ENCODE measurements at places on chromosomes 4 and X.

GRCh38 chr4:126799416-126799815 lies 833.3 kb upstream of the INTU start:
- no peak for DNase-seq

DNA sequence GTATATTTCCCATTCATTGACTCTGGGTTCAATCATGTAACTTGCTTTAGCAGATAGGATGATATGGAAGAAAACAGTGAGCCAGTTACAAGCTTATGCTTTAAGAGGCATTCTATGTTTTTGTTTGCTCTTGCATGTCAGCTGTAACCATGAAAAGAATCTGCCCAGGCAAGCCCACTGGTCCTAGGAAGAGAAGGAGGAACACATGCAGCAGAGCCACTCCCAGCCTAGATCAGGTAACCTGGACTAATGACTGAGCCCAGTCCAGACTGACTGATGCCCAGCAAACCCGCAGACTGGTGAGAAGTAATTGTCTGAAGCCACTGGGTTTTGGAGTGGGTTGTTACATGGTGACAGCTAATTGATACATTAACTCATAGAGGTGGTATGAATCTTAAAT lies 167.9 kb downstream of the COL4A6 start:
- DNase-seq: no peak

GRCh38 chrX:24435060-24435459 lies 30.0 kb upstream of the PDK3 start:
- no peak for DNase-seq

DNA sequence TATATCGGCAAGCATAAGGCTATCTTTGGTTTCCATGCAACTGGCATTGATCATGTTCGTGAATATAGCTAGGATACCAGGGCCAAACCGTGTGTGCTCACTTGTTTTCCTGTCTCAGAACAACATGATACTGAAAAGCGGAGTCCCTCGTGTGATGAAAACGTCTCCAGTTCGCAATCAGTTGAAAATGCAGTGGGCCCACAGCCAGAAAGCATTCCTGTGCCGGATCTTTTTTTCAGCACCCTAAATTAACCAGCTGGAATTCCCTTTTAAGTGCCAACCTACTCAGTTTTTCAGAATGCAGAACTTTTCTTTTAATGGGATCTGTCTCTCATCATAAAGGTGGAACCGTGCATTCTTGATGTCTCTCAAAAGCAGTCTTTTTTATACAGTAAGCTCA lies 130.8 kb upstream of the FRG1 start:
- DNase-seq: no peak

DNA sequence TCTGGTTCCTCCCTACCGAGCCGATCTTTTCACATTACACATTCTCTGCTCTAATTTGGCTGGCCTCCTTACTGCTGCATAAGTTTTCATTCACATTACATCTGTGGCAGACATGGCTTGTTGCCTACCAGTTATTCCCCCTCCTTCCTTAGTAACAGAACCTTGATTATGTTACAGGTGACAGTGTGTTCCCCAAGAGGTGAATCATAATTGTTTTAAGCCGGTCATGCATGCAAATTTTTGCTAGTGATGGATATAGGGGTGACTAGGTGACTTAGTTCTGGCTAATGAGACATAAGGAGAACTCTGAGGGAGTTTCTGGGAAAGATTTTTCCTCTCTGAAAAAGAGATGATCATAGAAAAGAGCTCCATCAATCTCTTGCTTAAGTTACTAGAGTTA lies 8.4 kb upstream of the LAMP2 start:
- DNase-seq: no peak

GRCh38 chrX:93585661-93586060 lies 87.7 kb downstream of the NAP1L3 start:
- no peak for DNase-seq

DNA sequence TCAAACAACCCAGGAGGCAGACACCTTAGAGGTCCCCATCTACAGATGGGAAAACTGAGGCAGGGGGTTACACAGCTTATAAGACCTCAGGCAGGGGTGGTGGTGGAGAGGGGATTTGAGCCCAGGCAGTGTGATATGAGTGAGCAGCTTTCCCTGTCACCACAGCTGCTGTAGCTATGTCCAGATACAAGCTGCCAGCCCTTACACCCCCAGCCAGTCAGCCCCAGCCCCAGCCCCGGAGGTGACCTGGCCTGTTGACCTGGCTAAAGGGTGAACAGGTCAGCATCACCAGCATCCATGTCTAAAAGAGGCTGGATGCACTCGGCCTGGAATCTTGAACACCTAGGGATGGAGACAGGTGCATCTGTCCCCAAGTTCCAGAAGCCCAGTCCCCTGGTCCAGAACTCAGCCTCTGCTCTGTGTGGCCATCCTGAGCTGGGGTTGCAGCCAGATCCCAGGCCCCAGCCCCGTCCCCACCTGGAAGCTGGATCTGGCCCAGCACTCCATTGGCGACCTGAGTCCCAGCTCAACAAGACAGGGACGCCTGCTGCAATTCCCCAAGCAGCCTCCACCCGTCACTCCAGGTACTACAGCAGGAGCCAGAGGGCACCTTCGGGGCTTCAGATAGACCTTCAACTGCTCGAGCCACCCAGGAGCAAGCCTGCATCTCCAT lies 89.5 kb downstream of the JAKMIP1 start:
- no peak for DNase-seq

DNA sequence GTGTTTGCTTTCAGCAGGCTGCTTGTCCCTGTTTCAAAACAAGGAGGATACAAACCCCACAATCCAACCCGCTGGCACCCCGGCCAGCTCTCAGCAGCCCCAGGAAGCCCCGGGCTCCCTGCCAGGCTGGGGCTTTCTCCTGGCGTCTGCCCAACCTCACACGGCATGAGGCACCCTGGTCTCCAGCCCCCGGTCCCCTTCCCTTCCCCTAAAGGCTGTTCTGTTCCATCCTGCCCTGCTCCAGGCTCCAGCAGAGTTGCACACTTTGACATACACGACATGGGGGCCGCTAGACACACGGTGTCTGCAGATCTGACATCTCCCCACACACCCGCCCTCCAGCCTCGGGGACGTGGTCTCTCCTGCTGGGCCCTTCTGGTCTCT lies 107.7 kb upstream of the ADRA2C start:
- no peak for DNase-seq

GRCh38 chr4:5504486-5504885 lies 203.9 kb downstream of the EVC2 start:
- DNase-seq: no peak

DNA sequence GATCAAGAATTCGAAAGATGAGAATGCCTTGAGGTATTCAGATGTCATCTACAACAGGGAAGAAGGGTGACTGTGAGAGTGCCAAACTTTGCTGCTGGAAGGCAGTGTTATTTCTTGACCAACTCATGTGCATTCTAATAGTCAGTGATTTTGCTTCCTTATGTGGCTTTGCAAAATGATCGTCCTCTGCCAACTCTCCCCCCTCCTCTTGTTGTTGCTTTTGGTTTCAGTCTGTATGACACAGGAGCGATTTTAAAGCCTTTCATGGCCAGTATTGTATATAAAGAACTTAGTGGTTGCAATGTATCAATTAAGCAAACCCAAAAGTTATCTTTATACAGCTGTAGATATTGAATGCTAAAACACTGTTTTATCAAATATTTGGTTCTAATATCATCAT lies 379.1 kb downstream of the IL1RAPL1 start:
- DNase-seq: no peak

DNA sequence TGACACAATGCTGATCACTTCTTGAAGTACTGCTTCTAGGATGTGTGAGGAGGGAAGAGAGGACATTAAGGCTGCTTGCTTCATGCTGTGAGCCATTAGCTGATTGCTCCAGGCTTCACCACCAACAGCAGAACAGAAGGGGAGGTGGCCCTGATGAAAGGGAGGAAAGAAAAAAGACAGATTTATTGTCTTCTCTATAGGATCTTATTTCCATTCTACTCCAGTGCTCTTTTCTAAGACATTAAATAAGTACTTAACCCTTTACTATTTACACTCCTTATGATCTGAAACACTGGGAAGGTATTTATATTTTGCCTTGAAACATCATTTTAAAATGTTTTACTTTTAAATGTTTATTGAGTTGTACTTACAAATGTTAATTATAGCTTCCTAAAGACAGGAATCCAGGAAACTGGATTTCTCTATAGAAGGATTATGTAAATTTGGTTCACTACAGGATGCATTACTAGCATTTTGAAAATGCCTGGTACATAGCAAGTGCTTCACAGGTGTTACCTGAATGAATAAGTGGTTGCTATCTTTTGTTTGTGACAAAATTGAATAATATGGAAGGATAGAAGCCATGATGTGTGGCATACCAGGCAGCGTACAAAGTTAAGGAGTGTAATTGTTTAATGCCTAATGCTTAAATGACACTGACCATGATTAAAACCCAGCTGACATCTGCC lies 680.9 kb upstream of the ATOH1 start:
- DNase-seq: no peak

- no peak for DNase-seq
Observed at GRCh38 chrX:53798281-53798680, 111.8 kb upstream of the HUWE1 start.

DNA sequence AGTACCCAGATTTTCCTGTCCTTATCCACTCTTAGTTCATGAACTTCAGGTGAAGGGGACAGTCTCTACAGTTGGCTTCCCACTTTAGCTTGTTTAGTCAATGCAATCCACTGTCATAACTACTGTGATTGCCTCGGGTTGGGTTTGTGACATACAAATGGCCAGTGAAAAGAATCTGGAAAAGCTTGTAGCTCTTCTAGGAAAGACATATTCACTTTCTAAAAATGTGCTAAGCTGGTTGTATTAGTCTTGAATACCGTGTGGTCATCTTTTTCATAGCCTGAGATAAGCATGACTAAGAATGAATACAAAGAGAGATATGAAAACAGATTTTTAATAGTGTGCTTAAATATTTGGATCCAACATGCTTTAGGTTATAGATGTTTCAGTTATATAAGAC lies 1443.5 kb upstream of the IGFBP7 start:
- no peak for DNase-seq

- no peak for DNase-seq
Observed at GRCh38 chr4:119211867-119212233, 663 bp upstream of the USP53 start.

DNA sequence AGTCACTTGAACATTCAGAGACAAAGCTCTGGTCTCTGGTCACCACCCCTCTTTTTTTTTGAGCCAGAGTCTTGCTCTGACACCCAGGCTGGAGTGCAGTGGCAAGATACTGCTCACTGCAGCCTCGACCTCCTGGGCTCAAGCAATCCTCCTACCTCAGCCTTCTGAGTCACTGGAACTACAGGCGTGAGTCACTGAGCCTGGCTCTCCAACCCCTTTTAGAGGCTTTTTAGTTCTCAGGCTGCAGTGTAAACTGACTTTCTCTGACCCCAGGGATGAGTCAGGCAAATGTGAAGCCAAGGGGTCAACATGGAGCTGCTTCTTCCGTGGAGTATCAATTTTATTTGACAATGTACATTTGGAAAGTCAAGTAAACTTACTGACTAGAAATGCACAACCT lies 229.2 kb downstream of the PTTG2 start:
- DNase-seq: peak; percentile 41

DNA sequence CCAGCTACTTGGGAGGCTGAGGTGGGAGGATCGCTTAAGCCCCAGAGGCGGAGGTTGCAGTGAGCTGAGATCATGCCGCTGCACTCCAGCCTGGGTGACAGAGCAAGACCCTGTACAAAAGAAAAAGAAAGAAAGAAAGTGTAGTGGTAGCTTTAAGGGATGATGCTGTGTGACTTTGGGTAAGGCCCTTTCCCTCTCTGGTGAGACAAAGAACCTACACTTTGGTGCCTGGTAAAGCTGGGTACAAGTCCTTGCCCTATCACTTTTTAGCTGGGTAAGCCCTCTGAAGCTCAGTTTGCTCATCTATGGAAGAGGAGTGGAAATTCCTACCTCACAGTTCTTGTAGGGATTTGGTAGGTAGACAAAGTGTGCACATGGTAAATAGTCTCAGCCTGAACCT lies 1.7 kb upstream of the IQSEC2 start:
- no peak for DNase-seq

DNA sequence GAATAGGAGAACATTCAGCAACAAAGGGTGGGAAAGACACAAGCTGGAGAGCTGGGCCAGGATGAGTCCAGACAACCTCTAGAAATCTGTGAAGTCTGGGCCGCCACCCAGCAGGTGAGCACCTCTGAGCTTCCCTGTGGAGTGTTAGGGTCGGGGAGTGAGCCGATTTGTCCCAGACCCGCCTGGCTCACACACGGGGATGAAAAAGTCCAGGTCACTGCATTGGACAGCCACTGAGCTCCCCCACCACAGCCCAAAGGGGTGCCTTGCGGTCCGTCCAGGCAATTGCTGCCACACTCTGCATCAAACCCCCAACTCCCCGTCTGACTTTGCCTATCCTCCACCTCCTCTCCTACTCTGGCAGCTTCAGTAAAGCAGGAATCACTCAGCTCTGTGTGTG lies 38.7 kb downstream of the NHSL2 start:
- DNase-seq: no peak

- no peak for DNase-seq
Observed at GRCh38 chr4:167966143-167966542, 126.2 kb upstream of the ANXA10 start.

DNA sequence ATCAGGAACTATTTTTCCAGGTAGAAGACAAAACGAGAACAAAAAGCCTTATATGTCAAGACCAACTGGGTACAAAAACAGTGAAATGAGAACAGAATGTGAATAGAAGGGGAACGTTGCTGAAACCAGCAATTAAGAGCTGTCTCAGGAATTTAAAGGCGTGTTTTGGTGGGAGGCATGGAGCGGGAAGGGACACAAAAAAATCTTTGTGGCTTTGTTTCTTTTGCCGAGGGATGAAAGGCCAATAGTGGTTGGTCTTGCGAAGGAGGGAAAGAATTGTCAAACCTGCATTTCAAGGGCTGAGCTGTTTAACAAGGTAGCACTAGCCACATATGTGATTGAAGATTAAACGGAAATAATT lies 103.8 kb downstream of the USP46 start:
- no peak for DNase-seq

- DNase-seq: no peak
Observed at GRCh38 chrX:135544338-135544948, 24.0 kb downstream of the INTS6L start.

DNA sequence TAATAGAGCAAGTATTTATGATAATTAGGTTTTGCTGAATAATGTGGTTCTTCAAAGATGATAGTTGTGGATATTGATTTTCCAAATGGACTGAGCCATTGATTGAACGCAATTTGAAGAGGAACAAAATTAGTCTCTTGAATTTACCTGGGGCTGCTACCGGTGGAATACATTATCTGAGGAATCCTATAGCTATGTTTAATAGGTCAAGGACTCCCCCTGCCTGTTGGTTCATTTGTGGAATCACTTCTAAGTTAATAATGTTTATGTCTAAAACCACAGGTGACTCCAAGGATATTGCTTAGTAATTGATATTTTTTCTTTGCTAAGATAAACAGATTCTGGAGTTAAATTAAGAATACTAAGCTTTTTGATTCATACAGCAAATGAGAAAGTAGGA lies 576.0 kb upstream of the PABPC4L start:
- no peak for DNase-seq

- DNase-seq: no peak
Observed at GRCh38 chrX:53227224-53227765, 2.3 kb upstream of the KDM5C start.

All from activated naive CD4-positive, alpha-beta T cell treated with anti-CD3 and anti-CD28 coated beads for 36 hours (primary cell).